GM23248 (cell line): ENCODE measurements at places on chromosomes 13 and 19. TPM values are rescaled to one million over a fixed set of nuclear protein-coding genes. Genes with fewer than 3 reads are reported as not detected.

The BEST2 gene
- not detected in 2 replicates for total RNA-seq

DNA sequence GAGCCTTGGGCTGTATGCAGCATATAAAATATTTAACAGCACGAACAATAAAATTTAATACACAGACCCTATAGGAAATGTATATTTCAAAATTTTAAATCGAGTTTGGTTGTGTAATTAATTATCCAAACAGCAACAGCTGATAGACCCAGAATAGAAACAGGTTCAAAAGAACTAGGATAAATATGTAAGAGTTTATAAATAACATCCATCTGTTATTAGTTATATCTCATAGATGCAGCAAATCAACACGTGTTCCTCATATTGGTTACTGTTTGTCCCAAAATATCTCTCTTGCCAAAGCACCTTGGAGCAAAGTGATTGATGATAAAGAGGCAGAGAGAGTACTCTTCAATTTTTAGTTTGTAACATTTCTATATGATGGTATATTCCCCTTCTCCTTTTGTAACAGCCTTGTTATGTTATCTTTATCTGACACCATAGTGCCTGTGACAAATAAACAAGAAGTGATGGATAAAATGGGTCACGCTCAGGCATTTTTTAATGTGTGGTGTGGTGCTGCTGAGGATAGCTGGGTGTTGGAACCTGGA lies 260.6 kb upstream of the NBEA start:
- H3K27ac ChIP-seq, result no peak overlapping the region
- no peak for DNase-seq
- no peaks in the 10 kb centered on the region for H3K36me3 ChIP-seq
- H3K4me3 ChIP-seq, result no peak overlapping the region

The MCF2L gene
- total RNA-seq, result not detected in 2 replicates

DNA sequence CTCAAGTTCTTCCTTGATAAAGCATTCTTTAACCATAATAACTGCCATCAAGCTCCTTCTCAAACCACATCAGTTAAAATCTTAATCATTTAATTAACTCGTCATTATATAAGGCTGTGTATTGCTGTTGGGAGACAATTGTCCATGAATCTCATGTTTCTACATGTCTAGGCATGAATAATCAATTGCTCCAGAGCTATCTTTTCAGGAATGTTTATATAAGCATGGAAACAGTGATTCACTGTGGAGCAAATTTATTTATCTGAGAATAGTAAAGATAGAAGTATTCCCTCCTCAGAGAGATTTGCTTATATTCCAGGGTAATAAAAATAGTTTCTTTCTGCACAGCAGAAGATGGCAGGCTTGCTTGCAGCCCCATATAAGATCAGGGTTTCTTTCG lies 71.1 kb downstream of the CBY2 start:
- no peaks in the 10 kb centered on the region for H3K4me1 ChIP-seq
- peaks cover 36% of the 10 kb centered on the region for H3K27me3 ChIP-seq

DNA sequence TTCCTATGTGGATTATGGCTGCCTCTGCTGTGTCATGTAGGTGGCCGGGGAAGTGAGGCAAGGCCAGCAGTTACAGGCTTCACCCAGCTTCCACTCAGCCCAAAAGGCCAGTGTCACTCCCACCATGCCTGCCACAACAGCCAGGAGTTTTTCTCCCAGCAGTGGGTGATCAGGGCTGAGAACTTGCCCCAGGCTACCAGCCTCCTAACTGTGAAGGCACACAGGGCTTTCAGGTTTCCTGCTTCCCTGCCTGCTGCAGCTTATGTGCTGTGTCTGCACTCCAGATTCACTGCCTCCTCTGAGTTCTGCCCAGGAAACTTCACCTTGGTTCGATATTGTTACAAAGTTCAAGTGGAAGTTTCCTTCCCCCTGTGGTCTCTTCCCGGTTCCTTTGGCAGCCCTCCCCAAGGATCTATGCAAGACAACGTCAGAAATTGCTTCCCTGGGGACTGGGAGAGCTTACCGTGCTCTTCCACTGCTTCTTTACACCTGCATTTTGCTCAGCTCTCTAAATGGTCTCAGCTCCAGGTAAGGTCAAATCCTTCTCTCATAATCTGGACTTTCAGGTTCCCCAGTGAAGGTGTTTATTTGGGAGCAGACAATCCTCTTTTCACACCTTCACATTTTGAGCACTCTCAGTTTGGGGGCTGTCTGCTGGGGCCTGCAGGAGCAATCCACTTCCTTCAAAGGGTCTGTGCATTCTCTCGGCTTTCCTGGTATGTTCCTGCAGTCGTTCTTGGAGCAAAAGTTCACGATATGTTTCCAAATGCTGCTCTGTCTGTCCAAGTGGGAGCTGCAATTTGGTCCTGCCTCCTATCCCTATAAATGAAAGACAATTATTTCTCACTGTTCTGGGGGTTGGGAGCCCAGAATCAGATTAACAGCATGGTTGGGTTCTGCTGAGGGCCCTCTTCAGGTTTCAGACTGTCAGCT lies 1730.1 kb upstream of the PRR20A start:
- DNase-seq, result no peak
- no peak overlapping the region for H3K27ac ChIP-seq
- H3K4me3 ChIP-seq, result no peak overlapping the region
- H3K4me1 ChIP-seq, result no peaks in the 10 kb centered on the region
- H3K36me3 ChIP-seq, result no peaks in the 10 kb centered on the region
